ENCODE measurements at places on chromosomes 4 and X. TPM values are rescaled to one million over a fixed set of nuclear protein-coding genes. Genes with fewer than 3 reads are reported as not detected.

FGF5 gene
- total RNA-seq: not detected

GRCh38 chr4:88352062-88352740, 26.5 kb upstream of the HERC6 start:
- no peak for DNase-seq

DNA sequence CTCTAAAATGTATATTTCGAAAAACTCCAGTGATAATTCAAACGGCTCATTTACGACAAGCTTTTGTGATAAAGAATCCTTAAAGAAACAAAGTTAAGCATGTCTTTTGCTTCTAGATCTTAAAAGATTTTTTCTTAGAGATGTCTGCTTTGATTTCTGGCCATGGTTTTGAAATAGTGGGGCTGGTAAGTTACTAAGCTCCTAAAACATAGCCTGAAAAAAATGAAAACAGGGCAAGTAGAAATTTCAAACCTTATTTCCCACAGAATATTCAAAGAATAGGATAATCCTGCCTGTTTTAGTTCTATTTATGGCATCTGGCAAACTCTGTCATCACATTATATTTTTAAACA, 318.3 kb downstream of the ARHGAP24 start:
- DNase-seq: no peak

- DNase-seq: no peak
These were observed 691.9 kb downstream of the TECRL start for GRCh38 chr4:63717384-63717783.

DNA sequence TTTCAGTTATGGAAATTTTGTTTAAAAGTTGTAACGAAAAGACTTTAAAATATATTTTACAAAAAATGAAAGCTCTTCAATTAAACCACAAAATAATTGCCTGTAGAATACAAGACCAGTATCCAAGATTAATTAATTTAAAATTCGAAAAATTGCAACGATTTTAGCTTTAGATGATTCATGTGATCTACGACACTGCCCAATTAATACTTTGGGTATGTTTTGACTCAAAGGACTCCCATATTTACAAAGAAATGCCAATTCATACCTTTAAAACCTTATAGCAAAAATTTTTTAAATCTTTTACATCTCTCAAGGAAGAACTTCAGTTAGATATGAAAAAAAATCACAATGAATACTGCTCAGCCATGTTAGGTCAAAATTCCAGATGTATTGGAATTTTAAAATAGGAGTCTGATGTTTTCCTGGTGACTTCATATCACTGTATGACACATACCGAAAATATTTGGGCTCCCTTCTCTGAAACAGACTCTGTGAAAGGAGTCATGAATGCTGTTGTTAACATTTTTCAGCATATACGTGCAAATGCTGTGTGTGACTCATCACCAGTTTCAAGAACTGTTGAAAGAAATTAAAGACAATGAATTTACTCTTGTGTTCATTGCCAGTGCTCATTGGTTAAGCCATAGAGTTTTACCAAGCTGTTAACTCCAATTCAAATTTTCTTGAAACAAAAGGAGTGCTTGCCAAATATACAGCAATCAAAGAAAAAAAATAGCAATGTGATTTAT, 13.8 kb upstream of the SMS start:
- DNase-seq: no peak

Measured in breast epithelium (tissue), 4 donors.